ENCODE measurements at places on chromosomes 16 and 17.

DNA sequence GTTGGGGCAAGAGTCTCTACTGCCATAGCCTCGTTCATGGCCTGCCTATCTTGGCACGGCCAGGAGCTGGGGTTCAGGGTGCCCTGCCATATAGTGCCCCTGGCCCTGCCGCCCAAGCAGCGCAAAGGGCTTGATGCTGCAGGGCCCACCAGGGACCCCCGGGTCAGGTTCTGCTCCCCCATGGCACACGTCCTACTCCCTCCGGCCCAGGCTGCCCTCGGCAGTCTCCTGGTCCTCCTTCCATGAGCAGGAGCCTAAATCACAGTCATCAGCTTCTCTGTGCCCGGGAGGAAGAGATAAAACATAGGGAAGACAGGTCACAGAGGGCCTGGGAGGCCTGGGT, 55.9 kb upstream of the MTSS2 start:
- no peak for DNase-seq

DNA sequence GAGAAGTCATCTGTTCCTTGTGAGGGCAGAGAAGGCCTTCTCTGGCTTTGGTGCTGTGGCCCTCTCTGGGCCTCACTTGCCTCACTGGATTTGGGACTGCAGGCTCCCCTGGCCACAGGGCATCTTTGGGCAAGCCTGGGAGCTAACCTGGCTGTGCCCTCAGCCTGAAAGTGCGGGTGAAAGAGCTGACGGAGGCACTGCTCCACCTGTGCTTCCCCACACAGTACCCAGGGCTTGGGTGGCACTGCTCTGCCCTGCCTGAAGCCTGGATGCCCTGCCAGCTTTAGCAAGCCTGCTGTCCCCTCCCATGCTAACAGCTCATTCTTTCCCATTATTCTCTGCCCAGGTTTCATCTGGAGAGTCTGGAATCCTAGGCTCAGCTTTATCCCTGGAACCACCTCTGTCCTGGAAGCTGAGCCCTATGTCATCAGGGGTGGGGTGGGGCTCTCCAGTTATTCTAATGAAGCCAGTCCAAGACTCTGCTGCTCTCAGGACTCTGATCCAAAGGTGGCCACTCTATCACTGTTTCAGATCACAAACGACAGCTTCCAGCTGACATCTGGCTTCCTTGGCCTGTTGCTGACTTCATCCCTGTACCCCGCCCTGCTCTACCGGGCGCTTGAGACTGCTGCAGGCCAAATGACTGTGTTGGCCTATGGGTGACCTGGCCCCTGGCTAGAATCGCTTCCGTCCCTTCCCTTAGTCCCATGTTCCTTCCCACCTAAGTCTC, 29.3 kb downstream of the HIC1 start:
- DNase-seq = no peak

GRCh38 chr16:12964461-12964860, 63.1 kb downstream of the SHISA9 start:
- DNase-seq = no peak

DNA sequence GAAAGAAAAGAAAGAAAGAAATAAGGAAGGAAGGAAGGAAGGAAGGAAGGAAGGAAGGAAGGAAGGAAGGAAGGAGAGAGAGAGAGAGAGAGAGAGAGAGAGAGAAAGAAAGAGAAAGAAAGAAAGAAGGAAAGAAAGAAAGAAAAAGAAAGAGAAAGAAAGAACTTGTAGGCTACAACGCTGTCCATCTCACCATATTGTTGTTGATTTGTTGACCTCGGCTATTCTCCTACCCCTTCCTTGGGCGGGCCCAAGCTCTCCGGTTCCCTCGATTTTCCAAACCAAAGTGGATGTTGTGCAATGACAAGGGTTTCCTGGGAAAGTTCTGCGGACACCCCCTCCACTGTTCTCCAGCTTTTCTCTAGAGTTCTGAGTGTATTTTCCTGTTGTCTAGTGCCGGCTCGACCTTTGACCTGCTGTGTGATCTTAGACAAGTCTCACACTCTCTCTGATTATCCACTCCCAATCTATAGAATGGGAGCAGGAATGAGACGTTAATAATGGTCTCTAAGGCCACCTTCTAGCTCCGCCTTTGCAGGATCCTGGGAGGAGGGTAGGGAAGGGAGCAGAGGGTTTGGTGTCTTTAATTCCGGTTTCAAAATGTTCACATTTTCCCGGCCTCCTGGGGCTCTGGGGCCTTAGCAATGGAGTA, 1.6 kb downstream of the IRX6 start:
- no peak for DNase-seq

- DNase-seq = no peak
Measured at GRCh38 chr17:30950669-30951399, 20.0 kb upstream of the RNF135 start.

DNA sequence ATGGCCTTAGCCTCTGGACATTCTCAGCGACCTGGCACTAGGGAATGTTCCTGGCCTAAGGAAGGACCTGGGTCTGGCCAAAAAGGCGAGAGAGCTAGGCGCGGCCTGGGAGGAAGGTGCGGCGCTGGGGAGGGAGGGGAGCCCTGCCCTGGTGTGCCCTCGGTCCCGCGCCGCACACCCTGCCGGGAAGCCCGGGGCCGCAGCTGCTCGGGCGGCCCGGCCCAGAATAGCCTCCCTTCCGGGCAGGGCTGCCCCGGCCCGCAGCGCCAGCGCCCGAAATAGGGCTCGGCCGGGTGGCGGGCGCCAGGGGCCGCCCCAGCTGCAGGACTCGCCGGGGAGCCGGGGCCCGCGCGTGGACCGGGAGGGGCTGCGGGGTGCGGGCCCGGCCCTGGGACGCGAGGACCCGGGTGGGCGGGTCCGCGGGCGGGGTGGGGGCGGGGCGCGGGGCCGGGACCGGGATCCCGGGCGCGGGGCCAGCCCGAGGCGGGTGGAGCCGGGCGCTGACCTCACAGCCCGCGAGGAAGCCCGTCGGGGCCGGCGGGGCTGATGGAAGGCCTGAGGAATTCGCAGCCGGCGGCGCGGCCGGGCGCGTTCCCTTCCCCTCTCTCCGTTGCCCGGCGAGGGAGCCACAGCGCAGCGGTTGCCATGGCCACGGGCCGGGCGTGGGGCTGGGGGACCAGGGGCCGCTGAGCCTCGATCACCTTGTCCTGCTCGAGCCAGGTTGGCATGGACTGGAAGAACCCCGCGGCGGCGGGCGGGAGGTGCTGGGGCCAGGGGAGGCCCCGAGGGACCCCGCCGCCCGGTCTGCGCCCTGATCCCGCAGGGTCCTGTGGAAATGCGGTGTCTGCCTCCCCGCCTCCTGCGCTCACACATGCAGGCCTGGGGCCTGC, 18.1 kb downstream of the SOCS3 start:
- peak; percentile 61 for DNase-seq

DNA sequence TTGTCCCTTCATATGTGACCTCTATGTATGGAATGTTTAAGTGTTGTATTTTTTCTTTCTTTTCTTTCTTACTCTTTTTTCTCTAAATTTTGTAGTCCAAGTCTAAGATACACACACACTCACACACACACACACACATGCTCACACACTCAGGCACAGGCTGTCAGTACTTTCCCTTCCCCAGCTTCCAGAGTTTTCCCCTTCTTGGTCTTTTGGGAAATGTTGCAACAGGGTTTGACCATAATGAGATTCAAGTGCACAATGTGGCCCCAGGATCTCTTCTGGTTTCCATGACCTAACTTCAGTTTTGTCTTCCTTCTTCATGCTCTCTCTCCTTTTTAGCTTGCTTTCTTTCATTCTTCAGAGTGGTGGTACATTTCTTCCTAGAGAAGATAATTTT, 289.8 kb upstream of the FOXF1 start:
- DNase-seq = no peak

GRCh38 chr16:50781518-50781917, 39.6 kb downstream of the CYLD start:
- no peak for DNase-seq

Measured in neuronal stem cell (in vitro differentiated cells).